HT-29 (cell line): ENCODE measurements at places on chromosomes 1 and 21. TPM values are rescaled to one million over a fixed set of nuclear protein-coding genes. Genes with fewer than 3 reads are reported as not detected.
A peak's percentile ranks its signal among the peaks of the same experiment; 100 is the strongest.

The KCNT2 gene
- not detected in 2 replicates for total RNA-seq

- DNase-seq: no peak
Measured at GRCh38 chr1:14345946-14346550, 252.4 kb upstream of the KAZN start.

- peak; percentile 48 for DNase-seq
Measured at GRCh38 chr21:32940079-32941014, 85.4 kb upstream of the OLIG2 start.

The GBP4 gene
- 0.23 and 0.47 TPM in 2 replicates for total RNA-seq

GRCh38 chr1:86068841-86069756 is 87.5 kb downstream of the COL24A1 start:
- no peak for DNase-seq

The ERRFI1 gene
- total RNA-seq: 76.1 and 76.5 TPM in 2 replicates

DNA sequence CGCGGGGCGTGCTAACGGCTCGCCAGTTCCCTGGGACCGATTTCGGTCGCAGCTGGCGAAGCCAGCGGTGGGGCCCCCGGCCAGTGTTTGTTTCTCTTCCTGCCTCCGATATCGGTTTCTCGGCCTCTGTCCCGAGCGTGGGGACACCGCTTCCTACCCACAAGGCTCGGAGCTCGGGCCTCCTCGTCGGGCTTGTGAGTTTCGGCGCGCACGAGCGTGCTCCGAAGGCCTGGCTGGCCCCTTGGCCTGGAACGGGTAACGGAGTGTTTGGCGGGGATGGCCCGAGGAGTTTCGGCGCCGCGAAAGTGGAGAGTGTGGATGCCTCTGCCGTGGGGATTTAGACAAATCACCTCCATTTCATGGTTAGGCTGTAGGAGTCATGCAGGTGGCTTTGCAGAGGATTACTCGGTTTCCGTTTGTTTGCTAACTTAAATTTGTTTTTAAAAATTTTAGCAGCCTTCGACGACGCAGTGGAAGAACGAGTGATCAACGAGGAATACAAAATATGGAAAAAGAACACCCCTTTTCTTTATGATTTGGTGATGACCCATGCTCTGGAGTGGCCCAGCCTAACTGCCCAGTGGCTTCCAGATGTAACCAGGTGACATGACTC is 559 bp downstream of the RBBP4 start:
- DNase-seq: no peak

DNA sequence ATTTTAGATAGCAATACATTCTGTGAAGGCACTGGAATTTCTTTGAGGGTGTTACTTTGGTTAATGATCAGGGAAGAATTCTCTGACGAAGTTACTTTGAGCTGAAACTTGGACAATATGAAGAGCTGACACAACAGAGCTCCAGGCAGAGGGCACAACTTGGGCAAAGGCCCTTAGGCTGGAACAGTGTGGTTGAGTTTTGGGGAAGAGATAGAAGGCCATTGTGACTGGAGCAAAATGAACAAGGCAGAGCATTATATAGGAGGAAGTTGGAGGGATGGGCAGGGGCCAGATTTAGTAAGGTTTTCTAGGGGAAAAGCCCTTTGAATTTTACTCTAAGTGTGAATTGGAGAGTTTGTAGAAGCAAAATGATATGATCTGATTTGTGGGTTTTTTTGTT is 30.9 kb downstream of the LMO4 start:
- no peak for DNase-seq

The HPDL gene
- 101 and 113 TPM in 2 replicates for total RNA-seq

The PTGER3 gene
- total RNA-seq: not detected in 2 replicates
